ENCODE measurements at places on chromosomes 12 and 14.
A peak's percentile ranks its signal among the peaks of the same experiment; 100 is the strongest.

DNA sequence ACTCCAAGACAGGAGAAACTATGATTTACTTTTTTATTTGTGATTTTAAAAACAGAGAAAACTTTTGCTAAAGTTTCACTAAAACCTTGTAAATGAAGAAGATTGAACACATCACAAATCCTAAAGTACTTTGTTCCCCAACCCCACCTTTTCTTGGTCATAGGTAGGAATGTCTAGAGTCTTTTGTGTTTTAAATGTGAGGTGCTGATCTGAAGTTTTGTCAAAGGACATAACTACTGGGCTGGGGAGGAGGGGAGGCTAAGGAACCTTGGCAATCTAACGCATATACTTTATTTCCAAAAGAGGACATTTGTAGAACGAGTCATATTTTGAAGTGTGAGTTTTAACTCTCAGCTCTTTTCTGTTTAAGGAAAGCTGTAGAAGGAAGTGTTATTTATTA lies 37.2 kb downstream of the CATSPERB start:
- DNase-seq, result no peak

DNA sequence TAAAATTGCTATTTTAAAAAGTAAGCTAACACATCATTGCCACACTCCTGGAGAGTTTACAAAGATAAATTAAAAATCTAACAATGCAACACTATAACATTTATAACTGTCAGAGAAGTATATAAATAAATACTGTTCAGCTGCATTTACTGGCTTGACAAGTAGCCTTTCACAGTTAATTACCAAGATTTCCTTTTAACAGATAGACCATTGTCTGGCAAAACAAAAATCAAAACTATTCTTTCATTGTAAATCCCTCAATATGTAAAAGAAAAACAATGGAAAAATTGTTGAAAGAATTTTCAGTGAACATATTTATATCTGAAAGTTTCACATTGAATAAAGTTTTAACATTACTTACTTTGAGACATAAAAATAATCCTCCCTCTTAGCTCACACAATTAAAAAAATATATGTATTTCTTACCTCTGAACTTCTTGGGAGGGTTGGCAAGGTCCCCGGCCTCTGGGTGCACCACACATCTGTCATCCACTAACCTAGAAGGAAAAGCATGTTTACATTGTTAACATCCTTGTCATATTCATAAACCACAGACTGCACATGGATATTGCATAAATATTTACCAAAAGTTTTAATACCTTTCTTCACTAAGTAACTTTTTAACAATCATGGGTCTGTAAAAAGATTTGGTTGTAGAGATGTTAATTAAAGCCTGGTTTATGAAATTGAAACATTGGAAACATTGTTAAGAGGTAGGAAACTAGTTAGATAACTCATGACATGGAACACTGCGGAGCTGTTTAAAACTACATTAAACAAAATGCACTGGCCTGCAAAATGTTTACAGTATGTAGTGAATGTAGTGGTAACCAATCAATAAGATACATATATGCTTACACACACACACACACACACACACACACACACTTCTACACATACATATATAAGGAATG lies 43.0 kb downstream of the ITPR2 start:
- peak; percentile 44 for DNase-seq

DNA sequence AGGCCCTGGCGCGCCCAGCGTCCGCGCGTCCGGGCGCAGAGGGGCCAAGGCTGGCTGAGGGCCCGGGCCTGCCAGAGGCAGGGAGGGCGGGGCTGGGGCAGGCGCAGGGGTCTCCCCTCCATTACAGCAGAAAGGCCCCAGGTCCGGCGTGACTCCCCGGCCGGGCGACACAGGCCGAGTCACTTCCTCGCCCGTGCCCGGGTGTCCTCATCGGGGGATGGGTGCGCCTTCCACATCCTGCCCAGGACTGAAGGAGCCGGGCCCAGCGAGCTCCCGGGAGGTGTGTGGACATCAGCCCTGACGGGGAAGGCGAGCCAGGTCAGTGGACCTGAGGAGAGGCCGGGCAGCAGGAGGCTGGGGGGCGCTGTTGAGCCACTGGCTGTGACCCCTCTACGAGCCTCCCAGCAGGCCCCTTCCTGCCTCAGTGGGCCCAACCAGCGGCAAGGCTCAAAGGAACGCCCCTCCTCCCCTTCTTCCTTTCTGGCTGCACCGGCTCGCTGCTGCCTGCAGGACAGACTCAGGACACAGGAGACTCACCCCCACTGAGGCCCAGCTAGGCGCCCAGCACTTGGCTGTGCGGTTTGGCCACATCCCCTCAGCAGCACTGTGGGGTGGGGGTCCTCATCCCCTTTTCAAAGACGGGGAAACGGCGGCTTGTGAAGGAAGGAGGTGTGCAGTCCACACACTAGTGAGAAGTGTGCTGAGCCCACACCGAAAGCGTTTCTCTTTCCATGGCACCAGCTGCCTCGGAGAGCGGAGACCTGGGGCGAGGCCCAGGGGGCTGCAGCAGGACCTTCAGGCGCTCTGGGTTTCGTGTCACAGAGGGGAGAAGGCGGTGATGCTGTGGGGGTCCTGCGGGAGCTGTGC lies 606 bp downstream of the TNFAIP2 start:
- peak; percentile 72 for DNase-seq

GRCh38 chr14:66831173-66831572 lies 323.2 kb downstream of the GPHN start:
- no peak for DNase-seq

DNA sequence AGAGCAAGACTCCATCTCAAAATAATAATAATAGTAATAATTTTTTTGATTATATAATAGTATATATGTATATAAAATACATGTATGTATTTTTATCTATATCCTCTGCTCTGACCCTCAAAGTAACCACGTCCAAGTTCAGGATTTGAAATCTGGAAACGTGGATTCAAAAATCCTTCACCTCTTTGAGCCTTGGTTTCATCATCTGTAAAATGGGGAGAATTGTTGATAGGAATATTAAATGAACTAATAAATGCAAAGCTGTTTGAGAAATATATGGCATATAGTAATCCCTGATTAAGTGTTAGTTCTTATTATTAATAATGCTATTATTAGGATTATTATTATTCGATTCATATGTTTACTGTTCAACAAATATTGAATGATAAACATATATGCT lies 2.6 kb downstream of the P2RX7 start:
- no peak for DNase-seq

- no peak for DNase-seq
Observed at GRCh38 chr14:36217732-36218131, 41.2 kb upstream of the PTCSC3 start.

DNA sequence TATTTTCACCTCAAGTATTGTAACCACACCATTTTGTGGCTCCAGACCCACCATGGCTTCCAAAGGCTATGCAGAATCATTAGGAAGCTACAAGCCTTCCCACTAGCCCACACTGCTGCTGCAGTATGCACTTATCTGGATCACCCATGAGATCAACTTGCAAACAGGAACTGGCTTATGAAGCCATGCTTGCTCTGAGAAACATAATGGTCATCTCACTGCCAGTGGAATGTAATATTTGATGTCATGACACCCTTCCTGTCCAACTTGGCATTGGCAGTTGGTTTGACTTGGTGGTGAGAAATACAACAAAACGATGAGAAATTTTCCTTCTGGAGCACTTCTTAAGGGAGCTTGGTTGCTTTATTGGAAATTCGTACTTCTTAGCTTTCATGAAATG lies 69.3 kb upstream of the FRMD6 start:
- DNase-seq, result no peak

- DNase-seq, result no peak
Observed at GRCh38 chr12:53927220-53928029, 11.2 kb upstream of the HOXC13 start.

DNA sequence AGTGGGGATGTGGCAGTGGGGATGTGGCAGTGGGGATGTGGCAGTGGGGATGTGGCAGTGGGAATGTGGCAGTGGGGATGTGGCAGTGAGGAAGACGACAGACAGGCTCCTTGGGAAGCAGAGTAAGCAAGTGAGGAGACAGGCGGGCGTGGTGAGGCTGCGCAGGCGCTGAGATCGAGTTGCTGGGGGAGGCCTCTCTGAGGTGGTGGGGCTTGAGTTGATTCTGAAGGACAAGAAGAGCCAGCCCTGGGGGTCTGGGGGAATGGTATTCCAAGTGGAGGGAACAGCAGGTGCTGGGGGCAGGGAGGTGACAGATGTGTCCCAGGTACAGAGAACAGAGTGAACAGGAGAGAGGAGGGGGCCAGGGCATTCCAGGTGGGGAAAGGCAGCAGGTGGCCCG lies 33.8 kb upstream of the TSPAN9 start:
- no peak for DNase-seq

Measured in mucosa of descending colon (tissue), 3 donors.